Activated CD4-positive, alpha-beta T cell treated with anti-CD3 and anti-CD28 coated beads for 36 hours (primary cell): ENCODE measurements at places on chromosomes 4 and X.

- DNase-seq: no peak
Measured at GRCh38 chr4:5746829-5747737, 36.1 kb downstream of the EVC start.

DNA sequence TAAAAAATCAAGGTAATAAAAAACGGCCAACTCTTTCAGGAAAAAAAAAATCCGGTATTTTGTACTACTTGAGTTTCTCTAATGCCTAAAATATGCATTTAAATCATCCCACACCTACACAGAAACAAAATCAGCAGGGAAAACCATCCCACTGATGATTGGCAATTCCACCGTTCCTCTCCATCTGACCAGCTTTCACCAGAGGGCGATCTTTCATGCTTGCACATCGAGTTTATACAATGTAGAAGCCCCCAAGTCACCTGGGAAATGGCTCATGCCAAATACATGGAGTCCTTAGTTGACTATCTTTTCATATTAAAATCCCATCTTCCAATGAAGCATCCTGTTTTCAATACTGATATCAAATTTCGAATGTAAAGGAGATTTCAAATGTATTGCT, 69.2 kb downstream of the PTCHD1 start:
- no peak for DNase-seq

DNA sequence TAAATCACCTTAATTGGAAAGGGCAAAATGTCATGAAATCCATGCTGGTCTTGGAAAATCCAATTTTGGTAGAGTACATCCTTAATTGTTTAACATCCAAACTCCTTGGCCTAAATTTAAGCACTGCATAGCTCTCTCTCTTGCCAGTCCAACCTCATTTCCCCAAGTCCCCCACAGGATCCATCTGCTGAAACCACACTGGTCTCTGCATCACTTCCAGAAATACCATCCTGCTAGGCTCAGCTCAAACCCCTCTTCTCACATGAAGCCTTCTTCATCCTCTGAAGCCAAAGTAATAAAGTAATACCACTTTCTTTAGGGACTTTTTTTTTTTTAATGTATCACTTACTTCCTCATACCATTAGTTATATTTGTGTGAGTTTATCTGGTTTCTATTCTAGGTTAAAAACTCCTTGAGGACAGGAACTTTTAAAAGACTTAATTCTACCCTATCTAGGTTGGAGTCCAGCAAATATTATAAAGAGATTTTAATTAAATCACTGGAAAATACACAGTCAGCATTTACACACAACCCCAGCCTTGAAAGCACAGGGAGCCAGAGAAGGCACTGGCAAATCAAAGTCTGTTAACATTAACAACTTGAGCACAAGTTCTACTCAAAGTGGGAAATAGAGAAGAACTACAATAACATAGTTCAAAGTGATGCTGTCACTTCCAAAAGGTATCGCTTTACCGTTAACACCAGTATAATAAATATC, 16.7 kb upstream of the KLF3 start:
- no peak for DNase-seq

DNA sequence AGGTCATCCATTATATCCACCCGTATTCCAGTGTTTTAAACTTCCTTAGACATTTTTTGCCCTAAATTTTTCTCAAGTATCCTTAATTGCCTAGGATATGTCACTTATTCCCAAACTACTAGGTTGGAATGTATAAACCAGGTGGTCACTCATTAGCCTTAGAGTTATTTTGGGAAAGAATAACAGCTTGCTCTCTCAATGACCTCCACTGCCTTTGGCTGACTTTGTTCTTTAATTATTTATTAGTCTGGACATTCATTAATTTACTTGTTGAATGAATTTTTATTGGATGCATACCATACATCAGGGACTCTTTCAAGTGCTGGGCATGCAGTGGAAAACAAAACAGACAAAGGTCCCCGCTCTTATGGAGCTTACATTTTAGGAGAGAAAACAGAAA, 609.3 kb upstream of the IGFBP7 start:
- no peak for DNase-seq

DNA sequence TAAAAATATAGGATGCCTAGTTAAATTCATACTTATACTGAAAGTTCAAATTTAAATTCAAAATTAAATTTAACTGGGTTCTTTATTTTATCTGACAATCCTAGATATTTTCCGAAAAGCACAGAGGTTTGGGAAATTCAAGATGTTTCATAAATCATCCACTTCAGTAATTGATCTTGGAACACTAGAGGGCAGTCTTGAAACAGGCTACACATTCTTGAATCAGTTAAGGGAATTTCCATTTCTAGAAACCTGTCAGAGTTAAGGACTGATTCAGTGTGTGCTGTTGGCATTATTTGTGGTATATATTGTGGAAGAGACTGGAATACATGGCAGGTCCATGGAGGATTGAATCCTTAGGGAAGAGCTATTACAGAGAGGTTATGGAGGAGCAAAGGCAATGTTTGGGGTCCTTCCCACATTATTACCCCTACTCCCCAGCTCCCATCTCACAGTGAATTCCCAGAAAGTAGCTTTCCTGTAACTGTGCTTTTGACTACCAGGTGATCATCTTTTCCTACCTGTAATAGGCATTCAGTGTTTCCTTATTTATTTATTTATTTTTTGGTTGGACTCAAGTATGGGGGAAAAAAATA, 92.9 kb downstream of the EGF start:
- no peak for DNase-seq

DNA sequence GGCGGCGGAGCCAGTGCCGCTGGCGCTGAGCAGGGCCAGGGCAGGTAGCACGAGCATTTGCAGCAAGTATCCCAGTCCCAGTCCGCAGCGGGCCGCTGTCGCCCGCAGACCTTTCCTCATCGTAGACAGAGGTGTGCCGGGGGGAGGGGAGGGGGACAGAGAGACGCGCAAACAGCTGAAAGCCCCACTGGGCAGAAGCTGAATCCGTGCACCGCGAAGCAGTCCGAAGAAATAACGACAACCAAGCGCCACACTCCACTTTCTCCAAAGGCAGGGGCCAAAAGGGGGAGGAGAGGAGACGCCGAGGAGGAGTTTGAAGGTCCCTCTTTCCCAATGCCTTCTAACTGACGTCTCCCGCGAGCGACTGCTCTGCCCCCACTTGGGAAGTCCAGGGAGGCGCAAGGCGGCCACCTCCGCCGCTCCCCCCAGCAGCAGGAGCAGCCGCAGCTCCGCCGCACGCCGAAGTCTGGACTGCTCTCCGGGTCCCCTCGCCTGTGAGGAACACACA, at the start of gene UNC5C:
Gene UNC5C, minus strand, starts transcription at position 236 of the 508 bp plus-strand sequence.
- peak; percentile 8 for DNase-seq

GRCh38 chrX:103520386-103520785, 1.1 kb upstream of the RAB40A start:
- no peak for DNase-seq
